ENCODE measurements at places on chromosomes 12 and 14.

DNA sequence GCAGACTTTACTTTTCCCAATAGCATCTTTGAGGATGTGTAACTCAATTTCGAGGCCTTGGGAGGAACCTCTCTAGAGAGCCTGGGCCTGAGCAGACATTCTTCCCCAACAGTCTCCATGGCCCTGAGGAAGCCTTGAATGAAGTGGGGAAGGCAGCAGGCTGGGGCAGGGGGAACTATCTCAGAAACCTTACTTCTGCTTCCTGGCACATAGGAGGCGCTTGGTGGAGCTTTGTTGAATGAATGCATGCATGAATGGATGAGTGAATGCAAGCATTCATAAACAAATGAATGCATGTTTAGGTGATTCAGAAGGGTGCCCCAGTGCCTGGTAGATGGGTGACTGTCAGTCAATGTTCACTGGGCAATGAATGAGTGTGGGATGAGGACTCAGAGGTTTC lies 58.3 kb downstream of the GALNT16 start:
- DNase-seq = peak; percentile 18

GRCh38 chr12:111063295-111064026 lies 143.1 kb upstream of the MYL2 start:
- no peak for DNase-seq

DNA sequence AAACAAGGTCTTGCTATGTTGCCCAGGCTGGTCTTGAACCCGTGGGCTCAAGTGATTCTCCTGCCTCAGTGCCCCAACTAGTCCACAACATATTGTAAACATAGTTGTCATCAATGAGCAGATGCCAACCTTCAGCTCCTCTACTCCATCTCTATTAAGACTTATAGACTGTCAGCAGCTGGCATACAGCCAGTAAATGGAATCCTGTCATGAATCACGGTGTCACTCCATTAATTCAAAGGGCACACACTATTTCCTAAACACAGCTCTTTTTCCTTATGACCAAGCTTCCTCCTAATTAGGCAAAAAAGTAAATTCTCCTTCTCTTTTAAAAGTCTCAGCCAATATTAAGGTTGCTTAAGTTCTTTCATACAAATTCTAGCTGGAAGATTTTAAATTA lies 111.2 kb downstream of the ITPR2 start:
- DNase-seq = no peak

DNA sequence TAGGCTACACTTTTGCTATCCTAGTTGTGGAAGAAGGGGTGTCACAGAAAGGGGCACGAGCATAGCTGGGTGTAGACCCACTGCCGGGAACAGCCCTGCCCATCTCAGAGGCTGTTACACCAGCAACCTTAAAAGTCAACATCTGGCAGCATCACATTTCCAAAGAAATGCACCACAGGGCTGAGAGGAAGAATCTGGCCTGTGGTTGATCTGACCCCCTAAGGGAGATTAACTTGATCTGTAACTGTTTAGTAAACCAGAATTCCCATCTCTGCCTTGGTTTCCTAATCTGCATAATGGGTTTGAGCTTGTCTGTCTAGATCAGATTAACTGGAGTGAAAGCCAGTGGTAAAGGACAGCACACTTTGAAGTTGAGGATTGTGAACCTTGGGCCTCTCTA lies 1.3 kb downstream of the LRP1-AS start:
- no peak for DNase-seq

DNA sequence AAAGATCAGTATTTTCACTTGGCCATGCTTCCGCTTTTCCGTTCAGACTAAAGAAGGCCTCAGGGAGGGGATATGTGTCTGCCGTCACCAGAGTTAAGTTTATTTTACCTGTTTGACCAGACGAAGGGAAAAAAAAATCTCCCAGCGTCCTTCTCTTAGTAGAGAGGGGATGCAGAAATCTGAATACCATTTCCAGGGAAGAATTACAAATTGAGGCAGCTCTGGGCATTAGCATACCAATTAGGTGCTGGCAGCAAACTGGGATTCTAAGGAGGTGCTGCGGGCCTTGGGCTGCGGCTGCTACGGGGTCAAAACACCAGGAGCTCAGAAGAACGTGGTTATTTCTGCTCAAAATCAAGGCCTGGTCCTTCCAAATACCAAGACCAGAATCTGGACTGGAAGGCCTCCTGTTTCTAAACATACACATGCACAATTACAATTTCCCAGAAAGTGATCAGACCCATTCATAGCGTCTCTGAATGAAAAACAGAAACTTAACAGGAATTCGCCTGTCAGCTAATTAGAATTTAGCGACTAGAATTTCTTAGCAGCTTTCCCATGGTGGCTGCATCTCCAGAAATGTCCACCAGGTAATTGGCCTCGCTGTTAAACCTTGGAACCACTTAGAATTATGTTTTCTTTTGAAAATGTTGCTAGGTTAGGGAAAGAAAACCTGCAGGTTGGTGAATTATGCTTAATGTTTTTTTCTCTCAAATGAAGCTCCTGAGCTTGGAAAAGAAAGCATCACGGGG lies 617.0 kb downstream of the VRK1 start:
- DNase-seq = no peak
